Breast epithelium (tissue), 4 donors: ENCODE measurements at places on chromosomes 1 and 21.

GRCh38 chr1:41735631-41736260 lies 183.0 kb downstream of the HIVEP3 start:
- DNase-seq: no peak

DNA sequence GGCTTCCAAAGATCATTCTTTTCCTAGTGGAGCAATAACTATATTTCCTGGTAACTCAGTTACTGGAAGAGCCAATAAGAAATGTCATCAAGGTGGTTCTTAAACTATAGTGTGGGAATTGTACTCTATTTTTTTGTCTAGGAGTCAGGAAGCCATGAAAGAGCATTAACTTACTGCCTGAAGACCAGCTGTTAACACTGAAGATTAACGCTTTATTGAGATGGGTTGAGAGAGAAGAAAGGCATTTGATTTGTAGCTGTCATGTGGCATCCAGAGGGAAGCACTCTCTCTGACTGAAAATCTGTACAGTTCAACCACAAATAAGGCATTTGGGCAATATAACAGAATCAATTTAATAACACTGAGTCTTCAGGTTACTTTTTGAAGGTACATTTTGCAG lies 76.0 kb downstream of the DNM3 start:
- no peak for DNase-seq

DNA sequence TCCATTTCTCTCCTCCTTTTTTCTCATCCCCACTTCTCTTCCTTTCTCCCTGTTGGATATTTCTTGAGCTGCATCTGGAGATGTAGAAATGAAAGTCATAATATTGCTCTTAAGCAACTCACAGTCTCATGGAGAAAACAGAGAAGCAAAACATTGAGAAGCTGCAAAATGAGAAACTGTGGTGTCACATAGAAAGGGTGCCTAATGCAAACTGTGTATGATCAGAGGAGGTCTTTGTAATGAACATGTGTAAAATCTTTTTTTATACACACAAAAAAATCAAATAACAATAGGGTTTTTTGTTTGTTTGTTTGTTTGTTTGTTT lies 11.8 kb upstream of the SLAMF7 start:
- no peak for DNase-seq

DNA sequence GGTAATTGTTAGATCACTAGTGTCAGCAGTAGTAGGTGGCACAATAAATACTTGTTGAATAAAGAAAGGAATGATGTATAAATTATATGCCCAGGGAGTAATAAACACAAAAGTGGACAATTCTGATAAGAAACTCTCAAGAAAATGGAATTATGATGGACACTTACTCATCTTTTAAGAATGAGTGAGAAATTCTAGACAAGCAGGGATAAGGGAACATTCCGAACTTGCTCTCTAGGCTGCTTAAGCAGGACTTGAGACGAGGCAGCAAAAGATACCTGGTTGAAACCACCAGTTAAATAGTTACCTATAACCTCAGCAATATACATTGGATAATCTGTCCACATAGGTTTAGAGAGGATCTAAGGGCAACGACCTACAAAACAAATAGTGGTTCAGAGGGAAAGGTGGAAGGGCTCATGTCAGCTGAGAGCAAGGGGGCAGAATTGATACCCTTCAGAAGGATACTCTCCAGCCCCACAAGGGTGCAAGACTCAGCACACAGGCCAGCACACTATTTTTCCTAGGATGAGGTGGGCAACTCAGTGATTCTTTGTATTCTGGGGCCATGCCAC lies 46.3 kb downstream of the XCL2 start:
- no peak for DNase-seq

DNA sequence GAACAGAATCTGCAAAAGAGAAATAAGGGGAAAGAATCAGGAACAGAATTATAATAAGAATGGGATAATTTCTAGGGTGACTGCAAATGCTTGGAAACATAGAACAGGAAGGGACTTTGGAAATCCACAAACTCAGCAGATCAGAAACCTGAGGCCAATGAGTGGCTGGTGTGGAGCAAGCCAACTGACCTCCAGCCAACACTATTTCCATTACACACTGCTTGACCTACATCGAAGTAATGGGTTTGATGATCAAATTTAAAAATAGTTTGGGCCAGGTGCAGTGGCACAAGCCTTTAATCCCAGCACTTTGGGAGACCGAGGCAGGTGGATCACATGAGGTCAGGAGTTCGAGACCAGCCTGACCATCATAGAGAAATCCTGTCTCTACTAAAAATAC lies 284.9 kb downstream of the GRIK1 start:
- no peak for DNase-seq

GRCh38 chr1:227372726-227373130 lies 54.4 kb upstream of the CDC42BPA start:
- no peak for DNase-seq

- DNase-seq: no peak
Measured at GRCh38 chr1:27668121-27668807, 3.7 kb downstream of the IFI6 start.

GRCh38 chr1:218482683-218483082 lies 137.5 kb downstream of the TGFB2 start:
- no peak for DNase-seq

DNA sequence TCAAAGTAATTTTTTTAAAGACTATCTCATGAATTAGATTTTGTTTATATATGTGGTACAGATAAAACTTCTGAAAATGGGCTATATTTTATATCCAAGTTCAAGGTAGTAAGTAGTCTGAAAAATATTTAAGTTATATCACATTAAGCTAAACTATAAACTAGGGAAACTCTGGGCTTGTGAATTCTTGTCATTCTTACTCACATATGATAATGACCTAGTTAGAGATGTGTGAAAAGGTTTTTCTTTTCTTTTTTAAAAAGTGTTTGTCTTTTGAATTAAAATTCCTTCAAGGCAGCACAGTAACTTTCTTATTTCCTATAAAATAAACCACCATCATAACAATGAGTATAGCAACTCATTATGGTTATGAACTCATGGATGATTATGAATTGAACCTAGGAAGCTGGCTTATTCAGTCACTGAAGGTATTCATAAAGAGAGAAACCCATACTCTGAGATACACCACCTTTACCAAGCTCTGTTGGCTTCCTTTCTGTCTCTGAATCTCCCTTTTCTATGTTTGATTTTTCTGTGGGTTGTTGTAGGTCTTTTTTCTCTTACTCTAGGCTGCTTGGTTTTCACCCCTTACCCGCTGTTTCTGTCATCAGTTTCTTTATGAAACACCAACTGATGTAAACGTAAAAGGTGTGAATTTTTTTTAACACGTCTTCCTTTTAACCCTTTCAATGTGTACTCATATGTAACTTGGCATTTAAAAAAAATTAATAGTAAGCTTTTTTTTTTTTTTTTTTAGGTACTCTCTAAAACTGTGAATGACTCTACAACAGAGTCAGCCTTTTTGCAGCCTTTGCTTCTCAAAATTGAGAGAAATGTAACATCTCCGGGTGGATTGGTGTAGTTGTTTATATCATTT lies 25.2 kb downstream of the IL12RB2 start:
- no peak for DNase-seq

DNA sequence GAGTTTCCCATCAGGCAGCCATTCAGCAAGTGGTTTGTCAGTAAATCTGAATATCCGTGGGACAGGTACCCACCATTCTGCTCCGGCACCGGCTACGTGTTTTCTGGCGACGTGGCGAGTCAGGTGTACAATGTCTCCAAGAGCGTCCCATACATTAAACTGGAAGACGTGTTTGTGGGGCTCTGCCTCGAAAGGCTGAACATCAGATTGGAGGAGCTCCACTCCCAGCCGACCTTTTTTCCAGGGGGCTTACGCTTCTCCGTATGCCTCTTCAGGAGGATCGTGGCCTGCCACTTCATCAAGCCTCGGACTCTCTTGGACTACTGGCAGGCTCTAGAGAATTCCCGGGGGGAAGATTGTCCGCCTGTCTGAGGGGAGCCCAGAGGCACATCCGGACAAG lies 48.4 kb downstream of the B3GALT5 start:
- DNase-seq: no peak

- no peak for DNase-seq
Measured at GRCh38 chr1:245803666-245804037, 648.9 kb downstream of the KIF26B start.

DNA sequence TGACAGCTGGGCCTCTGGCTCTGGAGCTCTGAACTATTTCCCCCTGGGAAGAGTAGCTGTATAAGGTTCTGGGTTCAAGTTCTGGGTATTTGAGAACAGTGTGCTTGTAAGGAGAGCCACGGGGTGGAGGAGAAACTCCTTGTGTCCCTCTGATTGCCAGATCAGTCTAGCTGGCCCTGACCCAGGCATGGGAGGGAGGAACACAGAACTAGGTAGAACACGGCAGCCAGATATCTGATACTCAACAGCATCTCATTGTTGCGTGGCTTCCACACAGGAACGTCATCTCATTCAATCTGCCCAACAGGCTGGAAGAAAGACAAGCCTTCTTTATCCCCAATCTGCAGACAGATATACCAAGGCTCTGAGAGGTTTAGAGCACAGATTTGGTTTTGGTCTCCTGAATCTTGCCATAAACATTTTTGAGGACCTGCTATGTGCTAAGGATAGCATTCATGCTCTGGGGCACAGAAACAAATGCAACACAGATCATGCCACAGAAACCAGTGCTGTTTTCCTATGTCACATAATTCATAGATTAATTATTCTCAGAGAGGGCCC lies 83.8 kb downstream of the PLXNA2 start:
- no peak for DNase-seq

DNA sequence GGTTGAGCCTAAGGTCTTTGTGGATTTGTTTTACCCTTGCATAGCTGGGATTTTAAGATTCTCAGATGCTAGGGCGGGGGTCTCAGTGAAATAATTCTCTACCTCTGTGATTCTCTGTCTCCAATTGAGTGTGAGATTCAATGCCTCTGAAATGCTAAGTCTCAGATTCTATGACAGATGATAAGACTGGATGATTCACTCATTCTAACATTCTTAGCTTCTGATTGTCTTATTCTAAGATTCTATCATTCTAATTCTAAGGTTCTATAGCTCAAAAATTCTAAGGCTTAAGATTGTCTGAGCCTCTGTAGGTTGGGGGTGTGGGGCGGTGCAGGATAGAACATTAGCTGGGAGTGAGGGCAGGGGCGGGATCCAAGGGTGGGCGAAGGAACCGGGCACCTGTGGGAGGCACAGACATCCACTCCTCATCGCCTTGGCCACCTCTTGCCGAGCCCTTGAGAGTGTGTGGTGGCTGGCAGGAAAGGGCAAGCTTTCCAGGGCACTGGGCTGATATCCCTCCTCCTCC lies 29.5 kb downstream of the ADGRB2 start:
- DNase-seq: no peak

GRCh38 chr1:80450711-80451110 lies 1350.0 kb upstream of the ADGRL2 start:
- DNase-seq: no peak

DNA sequence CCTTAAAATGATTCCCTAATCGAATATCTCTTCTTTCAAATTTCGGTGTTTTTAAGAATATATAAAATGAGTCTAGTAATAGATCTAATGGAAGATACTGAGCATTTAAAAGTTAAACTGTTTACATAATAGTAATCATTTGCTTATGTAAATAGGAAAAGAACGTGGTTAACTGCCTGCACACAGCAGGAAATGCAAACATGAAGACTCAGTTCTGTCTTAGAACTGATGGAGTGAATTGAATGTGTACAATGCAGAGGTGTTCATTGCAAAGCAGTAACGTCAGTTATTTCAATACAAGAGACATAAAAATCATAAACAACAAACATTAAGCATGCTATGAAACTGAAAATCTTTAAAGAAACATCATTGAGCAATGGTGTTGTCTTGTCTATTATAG lies 359.4 kb upstream of the ADAMTS5 start:
- no peak for DNase-seq

GRCh38 chr1:237864338-237865244 lies 26.1 kb downstream of the ZP4 start:
- no peak for DNase-seq

DNA sequence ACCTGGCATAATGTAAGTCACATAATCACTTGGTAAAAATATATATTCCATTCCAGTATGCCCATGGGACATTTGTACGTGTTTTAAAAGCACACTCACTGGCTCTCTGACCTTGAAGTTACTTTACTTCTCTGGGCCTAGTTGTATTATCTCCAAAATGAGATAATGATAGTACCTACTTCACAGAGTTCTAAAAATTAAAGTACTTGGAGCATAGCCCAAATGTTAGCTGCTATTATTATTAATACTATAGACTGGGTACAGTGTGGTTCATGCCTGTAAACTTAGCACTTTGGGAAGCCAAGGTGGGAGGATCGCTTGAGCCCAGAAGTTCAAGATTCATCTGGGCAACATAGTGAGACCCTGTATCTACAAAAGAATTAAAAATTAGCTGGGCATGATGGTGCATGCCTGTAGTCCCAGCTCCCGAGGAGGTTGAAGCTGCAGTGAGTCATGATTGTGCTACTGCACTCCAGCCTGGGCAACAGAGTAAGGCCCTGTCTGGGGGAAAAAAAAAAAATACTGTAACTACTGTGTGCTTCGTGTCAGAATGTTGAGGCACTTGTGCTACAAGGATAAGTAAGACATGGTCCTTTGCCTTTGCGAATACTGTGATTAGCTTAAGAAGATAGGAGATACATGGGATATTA lies 45.7 kb downstream of the TDRD5 start:
- no peak for DNase-seq
